T1000 (cell line): ENCODE measurements at places on chromosomes 7 and 10.

GRCh38 chr10:124230635-124231167 lies 137.3 kb upstream of the CHST15 start:
- DNase-seq: no peak

DNA sequence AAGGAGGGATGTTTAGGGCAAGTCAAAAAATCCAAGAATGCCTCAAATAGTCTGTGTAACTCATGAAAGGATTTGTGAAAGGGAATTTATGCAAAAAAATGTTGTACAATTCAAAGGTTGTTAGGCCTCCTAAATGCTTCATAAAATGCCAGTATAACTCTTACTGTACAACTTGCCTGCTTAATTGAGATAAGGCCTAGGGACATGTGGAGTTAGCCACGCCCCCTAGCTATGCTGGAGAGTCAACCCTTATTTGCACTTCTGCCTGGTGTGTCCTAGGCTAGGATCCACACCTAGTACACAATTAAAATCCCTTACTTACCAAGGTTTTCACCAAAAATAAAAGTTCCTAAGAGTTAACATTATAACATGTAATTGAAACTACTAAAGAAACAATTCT lies 77.2 kb downstream of the ZNF680 start:
- no peak for DNase-seq

- DNase-seq: no peak
Observed at GRCh38 chr7:152341039-152341913, 94.5 kb downstream of the KMT2C start.

GRCh38 chr7:77442636-77443035 lies 26.5 kb upstream of the GSAP start:
- DNase-seq: no peak

DNA sequence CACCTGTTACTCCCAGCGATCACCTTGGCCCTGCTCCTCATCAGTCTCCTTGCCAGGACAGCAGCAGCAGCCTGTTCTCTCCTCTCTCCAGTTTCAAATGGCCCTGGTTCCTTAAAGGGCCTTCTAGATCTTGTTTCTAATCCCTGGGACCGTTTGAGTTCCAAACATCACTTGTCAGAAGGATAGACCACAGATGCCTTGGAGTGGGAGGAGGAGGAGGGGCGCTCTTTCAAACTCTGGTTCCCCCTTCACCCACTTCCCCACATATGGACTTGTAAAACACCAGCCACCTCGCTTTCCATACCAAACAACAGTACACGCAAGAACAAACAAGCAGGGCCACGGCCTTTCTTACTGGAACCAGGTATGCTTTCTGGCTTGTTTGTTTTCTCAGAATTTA lies 104.8 kb downstream of the PLXNA4 start:
- DNase-seq: no peak

DNA sequence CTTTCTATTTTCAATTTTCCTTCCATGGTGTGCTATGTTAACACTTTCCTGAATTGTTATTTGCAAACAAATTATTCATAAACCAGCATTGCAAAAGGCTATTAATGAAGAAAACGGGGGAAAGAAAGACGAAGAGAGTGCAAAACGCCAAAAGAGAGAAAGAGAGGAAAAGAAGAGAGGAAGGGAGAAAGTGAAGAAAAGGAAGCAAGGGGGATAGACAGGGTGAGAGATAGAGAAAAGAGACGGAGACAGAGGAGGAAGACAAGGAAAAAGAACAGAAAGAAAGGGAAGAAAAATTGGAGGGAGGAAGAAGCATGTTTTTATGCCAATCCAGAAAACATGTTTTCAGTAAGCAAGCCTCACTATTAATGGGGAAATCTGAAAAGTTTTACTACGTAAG lies 310.6 kb downstream of the TFEC start:
- DNase-seq: no peak

DNA sequence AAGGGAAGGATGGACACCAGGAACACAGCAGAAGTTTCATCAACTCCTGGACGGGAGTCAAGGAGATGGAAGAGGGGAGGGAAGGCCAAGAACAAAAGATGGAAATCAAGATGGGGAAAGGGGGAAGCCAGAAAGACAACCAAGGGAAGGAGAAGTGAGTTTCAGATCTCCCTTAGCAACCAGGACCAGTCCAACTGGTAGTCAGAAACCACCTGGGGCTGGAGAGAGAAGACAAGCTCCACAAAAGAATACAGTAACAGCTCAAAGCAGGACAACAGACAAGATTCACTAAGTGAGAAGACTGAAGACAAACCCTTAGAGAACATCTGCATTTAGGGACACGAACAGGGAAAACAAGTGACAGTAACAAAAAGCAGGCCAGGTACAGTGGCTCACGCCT lies 30.6 kb downstream of the CDCA7L start:
- DNase-seq: no peak

GRCh38 chr10:123034332-123034731 lies 25.5 kb downstream of the ACADSB start:
- DNase-seq: no peak

DNA sequence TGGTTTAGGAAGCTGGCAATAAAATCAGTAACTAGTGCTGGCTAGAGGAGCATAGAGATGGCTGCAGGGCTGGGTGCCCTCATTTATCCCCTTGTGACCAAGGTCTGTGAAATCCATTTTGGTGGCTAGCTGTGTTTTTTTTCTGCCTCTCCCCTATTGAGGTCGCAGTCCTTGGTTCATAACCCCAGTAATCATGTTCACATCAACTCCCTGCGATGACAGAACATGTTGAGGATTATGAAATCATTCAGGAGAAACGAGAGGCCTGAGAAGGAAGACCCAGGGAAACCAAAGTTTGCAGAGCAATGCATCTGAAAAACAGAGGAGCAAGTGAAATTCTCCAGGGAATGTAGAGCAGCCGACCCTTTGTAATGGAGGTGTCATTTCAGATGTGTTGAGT lies 126.9 kb downstream of the TACC2 start:
- no peak for DNase-seq
